Endothelial cell of umbilical vein (primary cell): ENCODE measurements at places on chromosomes 11 and 22.

- peak; percentile 78 for DNase-seq
Observed at GRCh38 chr11:61815790-61816735, 740 bp downstream of the FADS1 start.

GRCh38 chr11:78041843-78042440, 18.9 kb upstream of the KCTD14 start:
- DNase-seq = no peak

- no peak for DNase-seq
Observed at GRCh38 chr11:122632181-122632824, 23.2 kb upstream of the UBASH3B start.

GRCh38 chr22:47193606-47194329, 431.3 kb downstream of the TBC1D22A start:
- DNase-seq = no peak

DNA sequence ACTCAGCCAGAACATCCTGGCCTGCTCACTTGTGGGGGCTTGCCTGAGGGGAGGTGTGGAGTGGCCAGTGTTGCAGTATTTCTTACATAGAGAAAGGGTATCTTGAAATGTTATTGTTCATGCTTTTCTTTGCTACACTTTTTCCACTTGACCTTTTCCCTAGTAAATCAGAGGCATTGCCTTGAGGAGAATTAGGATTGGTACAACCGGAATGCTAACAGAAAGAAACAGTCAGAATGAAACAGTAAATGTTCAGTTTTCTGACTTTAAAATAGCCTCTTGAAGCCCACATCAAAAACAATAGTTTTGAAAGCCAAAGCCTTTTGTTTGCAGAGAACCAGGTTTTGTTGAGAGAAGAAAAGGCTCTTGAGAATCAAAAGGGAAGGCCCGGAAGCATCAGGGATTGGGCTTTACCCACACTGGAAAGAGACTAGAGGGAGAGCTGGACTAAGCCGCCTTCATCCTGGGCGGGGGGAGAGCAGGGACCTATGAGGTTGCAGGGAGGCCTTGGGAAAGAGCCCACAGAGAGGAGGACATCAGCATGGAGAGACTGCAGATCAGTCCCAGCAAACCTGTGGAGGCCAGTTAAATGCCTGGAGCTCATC, 12.4 kb downstream of the ADM start:
- DNase-seq = peak; percentile 28

DNA sequence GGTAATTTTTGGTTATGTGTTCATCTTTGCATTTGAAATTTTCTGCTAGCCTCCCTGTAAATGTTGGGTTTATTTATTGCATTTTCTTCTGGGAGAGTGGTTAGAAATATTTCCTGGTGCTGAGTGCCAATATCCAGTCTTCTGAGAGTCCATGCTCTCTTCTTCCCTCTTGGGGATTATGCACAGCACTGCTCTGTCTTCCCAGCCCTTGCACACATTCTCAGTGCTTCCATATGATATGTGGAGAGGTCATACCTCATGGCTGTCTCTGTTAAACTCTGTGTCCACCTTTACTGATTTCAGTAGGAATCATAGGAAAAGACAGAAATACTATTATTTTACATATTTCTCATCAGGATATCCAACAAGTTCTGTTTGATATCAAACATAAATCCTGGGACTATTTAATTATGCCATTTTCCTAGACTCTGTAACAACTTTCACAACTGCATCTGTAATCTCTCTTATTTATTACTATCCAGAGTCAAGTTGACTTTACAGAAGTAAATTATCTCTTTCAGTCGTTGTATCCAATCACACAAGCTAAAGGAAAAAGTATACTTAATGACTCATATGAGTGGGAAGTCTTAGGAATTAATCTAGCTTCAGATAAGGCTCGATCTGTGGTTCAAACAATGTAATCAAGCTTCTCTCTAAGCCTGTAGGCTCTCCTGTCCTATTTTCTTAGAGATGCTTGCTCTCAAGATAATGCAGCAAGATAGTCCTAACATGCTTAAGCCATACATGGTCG, 2.7 kb upstream of the NXPE1 start:
- DNase-seq = peak; percentile 44

DNA sequence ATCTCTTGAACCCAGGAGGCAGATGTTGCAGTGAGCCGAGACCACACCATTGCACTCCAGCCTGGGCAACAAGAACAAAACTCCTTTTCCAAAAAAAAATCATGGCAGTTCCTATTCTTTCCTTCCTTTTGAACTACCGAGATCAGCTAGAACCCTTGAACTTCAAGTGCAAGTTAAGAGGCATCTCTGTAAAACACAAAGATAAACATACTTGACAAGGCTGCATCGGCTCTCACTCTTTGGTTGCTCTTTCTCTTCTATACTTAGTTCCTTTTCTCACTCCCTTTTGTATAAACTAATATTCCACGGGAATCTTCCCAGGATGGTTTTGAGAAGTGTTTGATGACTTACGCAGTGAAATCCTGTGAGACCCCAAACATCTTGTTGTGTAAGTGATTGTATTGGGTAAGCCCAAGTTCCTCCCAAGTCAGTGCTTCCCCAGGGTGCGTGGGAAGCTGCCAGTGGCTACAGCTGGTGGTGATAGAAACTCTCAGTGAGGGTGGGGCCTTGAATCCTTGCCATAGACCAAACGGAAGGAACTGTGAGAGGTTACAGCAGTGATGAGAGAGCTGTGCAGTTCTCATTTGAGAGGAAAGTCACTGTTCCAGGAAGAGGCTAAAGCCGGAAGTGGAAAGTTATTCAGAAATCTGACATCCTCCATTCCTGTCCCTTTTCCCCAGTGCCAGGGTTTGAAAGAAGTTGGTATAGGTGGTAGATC, 24.1 kb upstream of the CDC42EP2 start:
- DNase-seq = peak; percentile 87

DNA sequence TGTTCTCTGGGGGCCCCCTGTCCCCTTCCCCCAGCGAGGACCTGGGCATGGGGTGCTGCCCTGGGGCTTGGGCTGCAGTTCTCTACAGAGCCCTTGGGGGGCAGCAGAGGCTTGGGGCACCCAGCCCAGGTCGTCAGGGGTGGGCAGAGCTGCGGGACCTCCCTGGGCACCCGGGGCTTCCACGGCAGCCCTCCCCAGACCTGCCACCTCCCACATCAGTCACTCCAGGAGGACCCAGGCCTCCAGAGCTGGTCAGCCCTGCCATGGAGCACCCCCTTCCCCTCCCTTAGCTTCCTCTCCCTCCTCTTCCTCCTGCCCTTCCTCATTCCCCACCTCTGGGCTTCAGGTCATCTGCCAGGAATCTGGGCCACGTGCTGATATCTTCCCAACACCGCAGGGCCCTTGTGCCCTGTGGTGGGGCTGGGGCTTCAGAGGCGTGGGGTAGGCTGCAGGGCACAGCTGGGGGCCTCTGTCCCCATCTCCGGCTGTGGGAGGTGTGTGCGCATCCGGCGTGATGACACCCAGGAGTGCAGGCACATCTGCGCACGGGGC, 5.8 kb downstream of the TSPAN4 start:
- peak; percentile 32 for DNase-seq

GRCh38 chr11:74138572-74138971, 32.2 kb downstream of the C2CD3 start:
- peak; percentile 86 for DNase-seq

- DNase-seq = no peak
Observed at GRCh38 chr22:37063431-37064420, 12.2 kb downstream of the KCTD17 start.

DNA sequence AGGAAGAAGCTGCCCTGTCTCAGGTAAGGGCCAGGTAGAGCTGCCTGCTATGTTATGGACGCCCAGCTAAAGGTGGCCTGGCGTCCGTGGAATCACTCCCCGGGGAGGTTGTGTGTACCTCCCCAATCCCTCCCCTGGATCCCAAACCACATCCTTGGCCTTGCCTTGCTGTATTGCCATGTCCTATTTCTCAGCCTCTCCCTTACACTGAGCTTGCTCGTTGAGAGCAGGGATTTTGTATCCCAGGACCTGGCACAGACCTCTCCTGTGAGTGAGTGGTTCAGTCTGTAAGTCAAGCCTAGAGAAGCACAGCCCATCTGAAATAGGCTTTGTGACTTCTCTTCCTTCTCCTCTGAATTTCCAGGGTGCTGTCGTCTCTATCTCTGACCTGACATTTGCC, 53.9 kb downstream of the TRAF6 start:
- DNase-seq = no peak

GRCh38 chr11:122781378-122782195, 56.7 kb upstream of the CRTAM start:
- DNase-seq = peak; percentile 90

GRCh38 chr22:28032861-28033260, 113.8 kb upstream of the PITPNB start:
- DNase-seq = peak; percentile 17

DNA sequence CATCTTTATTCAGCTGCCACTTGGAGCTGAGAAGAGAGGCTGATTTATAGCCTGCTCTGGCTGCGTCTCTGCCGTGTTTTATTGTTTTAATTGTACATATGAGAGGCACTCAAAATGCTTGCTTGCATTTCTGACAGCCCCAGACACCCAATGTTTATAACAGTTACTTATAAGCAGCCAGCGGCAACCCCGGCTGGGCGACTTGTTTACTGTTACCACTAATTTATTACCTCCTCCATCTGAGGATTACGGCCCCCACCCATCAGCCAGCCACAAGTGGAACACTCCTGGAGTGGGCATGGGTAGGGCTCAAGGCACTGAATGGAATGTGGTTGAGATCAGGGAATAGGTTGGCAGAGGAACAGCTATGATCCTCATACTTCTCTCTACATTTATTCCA, 61.2 kb downstream of the CLPB start:
- DNase-seq = no peak

DNA sequence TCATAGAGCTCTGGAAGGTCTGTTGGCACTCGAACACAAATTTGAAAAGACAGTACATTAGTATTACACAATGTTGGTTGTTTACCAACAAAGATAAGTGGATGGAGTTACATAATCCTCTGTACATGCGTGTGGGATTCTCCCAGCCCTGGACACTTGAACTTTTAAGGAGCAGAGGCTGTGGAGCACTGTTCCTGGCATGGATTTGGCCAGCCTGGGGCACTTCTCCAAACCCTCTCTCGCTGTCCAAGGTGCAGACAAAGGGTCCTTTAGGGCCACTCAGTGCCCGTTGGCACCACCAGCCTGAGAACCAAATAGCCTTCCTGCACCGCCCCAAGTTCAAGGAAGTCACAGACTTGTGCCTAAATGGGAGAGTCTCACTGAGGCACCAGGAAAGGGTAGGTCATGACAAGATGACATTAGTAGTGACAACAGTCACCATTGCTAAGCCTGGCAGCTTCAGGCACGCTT, 1.6 kb upstream of the ANO1 start:
- DNase-seq = no peak

DNA sequence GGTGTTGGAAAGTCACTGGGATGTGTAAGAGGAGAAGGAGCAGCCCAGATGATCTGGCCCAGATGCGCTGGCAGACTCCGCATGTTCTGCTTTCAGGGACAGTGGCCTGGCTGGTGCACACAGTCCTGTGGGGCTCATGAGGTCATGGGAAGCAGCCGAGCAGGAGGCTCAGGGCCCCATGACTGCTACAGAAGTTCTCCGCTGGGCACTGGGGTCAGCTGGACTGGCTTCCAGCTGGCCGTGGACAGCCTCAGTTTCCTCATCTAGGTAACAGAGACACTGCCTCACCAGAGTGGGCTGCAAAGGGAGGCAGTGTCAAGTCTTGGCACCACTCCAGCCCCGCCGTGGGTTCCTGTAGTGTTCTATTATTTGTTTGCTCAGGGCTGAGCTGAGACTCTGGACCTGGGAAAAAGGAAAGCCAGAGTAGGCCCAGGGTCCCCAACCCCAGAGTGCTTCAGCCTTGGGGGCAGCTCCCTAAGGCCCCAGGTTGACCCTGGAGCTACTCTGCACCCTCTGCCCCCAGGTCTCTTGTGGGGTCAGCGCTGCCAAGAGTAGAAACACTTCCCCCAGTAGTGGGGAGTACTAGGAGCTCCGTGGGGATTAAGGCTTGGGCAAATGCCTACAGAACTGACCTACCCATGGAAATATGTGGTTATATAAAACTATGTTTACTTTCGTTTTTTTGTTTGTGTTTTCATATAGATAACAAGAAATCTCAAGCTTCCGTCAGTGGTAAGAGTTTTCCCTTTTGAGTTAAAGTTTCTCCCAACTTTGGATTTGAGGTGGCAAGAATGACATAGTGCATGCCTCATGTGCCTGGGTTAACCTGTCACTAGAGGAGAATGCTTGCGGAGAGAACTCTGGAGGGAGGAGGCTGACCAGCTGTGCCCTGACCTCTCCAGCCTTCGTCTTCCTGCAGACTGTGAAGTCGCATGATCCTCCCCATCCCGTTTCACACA, 45.3 kb downstream of the MED15 start:
- peak; percentile 91 for DNase-seq

GRCh38 chr11:7612056-7612660, 61.1 kb downstream of the CYB5R2 start:
- DNase-seq = no peak

DNA sequence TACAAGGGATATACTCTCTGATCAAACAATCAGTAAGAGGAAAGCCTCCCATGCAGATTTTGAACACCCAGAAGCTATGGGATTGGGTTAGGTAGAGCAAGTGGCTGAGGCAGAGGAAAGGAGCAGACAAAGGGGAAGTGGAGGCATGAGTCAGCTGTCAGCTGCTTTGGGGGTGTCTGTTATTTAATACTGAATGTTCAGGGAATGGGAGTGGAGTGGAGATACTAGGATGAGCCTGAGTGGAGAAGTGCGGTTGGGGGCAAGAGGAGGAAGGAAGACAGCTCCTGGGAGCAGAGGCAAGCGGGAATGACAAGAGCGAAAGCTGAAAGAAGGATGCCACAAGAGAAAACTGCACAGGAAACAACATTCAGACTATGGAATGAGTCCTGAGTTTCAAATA, 22.7 kb upstream of the TMPRSS5 start:
- DNase-seq = peak; percentile 28

- DNase-seq = no peak
Observed at GRCh38 chr11:69877235-69877634, 58.0 kb upstream of the FGF3 start.

DNA sequence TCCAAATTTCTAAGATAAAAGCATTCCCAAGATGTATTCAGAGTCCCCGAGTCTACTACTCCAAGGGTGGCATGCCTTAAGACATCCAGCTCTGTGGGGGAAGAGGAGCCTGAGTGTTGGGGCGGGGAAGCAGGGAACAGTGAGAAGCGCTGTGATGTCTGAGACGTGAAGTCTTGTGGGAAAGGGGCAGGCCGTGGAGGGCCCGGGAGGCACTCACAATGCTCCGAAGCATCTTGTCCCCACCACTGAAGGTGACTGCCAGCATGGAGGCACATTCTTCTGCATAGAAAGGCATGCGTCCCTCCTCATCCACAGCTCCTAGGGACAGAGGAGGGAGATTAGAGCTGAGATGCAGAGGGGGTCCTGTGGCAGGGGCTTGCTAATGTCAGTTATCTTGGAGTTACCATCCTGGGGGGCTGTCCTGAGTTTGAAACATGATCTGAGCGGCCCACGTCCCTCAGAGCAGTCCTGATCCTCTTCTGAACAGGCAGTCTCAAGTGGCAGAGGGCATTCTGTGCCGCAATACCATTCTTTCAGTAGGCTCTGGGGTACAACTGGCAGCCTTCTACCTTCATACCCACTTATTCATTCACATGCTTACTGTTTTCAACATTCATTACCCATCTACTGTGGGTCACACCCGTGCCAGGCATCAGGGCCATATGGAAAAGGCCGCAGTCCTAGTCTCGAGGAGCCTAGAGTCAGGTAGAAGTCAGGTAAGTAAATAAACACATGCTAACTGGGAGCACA, 8.7 kb downstream of the PCSK7 start:
- no peak for DNase-seq

- no peak for DNase-seq
Observed at GRCh38 chr11:117083011-117083935, 15.0 kb downstream of the SIK3 start.

- DNase-seq = no peak
Observed at GRCh38 chr11:133995066-133995465, 38.3 kb upstream of the IGSF9B start.

GRCh38 chr11:102244681-102245409, 72.4 kb upstream of the BIRC3 start:
- no peak for DNase-seq
